ENCODE measurements at places on chromosomes 4 and X. TPM values are rescaled to one million over a fixed set of nuclear protein-coding genes. Genes with fewer than 3 reads are reported as not detected.

DNA sequence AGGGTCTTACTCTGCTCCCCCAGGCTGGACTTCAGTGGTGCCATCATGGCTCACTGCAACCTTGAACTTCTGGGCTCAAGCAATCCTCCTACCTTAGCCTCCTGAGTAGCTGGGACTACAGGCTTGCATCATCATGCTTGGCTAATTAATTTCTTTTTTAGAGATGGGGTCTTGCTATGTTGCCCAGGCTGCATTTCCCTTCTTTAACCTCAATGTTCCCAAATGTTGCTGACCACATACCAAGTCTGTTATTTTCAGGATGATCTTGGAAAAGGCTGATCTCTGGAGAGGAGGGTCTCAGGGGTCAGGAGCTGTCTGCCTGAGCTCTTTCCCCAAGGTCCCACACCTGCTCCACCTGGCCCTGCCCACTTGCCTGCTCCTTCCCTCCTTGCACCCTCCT is 13.0 kb downstream of the CACNA1F start:
- no peaks in the 10 kb centered on the region for H3K27me3 ChIP-seq
- H3K4me3 ChIP-seq = no peak overlapping the region
- H3K36me3 ChIP-seq = no peaks in the 10 kb centered on the region
- no peak overlapping the region for H3K27ac ChIP-seq

GRCh38 chrX:40064055-40064597 is 33.6 kb downstream of the BCOR start:
- H3K4me1 ChIP-seq = no peaks in the 10 kb centered on the region
- no peak overlapping the region for H3K4me3 ChIP-seq
- no peaks in the 10 kb centered on the region for H3K27me3 ChIP-seq
- no peak overlapping the region for H3K27ac ChIP-seq
- peaks cover 15% of the 10 kb centered on the region for H3K36me3 ChIP-seq

- no peak overlapping the region for H3K27ac ChIP-seq
- H3K36me3 ChIP-seq = no peaks in the 10 kb centered on the region
- no peak for DNase-seq
- H3K4me1 ChIP-seq = no peaks in the 10 kb centered on the region
Observed at GRCh38 chr4:128782875-128783614, 26.5 kb upstream of the JADE1 start.

DNA sequence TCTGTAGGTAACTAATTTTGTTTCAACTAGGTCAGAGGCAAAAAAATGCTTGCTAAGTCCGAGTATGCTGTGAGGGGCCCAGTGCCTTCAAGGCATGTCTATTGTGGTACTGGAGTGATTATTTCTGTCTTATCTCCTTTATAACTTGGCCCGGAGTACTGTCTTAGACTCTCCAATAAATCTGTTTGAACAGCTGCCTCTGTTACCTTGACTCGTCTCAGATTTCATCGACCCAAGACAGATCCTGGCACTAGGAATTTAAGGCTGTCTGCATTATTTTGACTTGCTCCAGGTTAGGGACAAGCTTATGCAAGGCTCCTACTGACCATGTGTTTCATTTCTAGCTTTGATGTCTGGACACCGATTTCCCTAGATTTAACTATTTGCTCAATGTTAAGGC is 41.1 kb upstream of the NKAP start:
- no peaks in the 10 kb centered on the region for H3K27me3 ChIP-seq
- no peaks in the 10 kb centered on the region for H3K36me3 ChIP-seq
- DNase-seq = no peak
- H3K27ac ChIP-seq = no peak overlapping the region
- H3K4me3 ChIP-seq = no peak overlapping the region

- H3K36me3 ChIP-seq = no peaks in the 10 kb centered on the region
- no peaks in the 10 kb centered on the region for H3K4me1 ChIP-seq
- H3K27me3 ChIP-seq = no peaks in the 10 kb centered on the region
Observed at GRCh38 chrX:30831082-30831481, 58.0 kb downstream of the TAB3 start.

- no peaks in the 10 kb centered on the region for H3K27me3 ChIP-seq
- no peak for DNase-seq
- no peaks in the 10 kb centered on the region for H3K4me1 ChIP-seq
- H3K27ac ChIP-seq = no peak overlapping the region
Observed at GRCh38 chr4:62644372-62644771, 1444.2 kb downstream of the ADGRL3 start.

DNA sequence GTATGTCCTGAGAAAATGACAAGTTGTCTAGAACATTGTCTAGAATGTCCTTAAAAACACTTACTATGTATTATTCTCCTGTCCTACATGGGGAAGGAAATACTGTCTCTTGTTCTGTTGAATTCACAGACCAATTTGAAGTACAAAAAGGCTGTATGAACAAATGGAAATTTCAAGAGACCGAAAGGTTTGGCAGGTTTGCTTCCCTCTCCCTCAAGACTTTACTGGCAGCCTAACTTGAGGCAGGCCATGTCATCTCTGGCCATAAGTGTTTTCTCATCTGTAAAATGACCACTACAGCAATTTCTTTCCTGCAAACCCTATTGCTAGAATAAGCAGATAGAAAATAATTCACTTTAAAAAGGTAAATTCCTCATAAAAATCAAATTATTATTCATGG is 191.2 kb upstream of the BMP3 start:
- H3K27ac ChIP-seq = no peak overlapping the region
- no peaks in the 10 kb centered on the region for H3K4me1 ChIP-seq
- H3K27me3 ChIP-seq = no peaks in the 10 kb centered on the region
- DNase-seq = no peak

DNA sequence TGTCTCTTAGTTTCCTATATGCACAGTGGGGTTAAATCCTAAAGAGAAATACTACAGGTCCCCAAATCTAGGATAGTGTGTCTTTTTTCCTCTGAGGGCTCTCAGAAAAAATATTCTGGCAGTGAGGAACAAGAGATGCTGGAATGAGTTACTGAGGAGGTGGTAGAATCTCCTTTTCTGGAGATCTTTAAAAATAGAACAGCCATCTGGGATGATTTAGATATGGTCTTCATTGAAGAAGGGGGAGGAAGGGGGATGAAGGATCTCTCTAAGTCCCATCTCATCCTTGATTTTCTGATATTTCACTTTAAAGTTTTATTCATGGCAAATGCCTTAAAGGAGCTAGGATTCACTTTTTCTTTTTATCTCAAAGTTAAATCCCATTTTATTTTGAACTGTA is 235.0 kb downstream of the MAML3 start:
- no peaks in the 10 kb centered on the region for H3K36me3 ChIP-seq
- DNase-seq = no peak
- peaks cover 3% of the 10 kb centered on the region for H3K27me3 ChIP-seq

Gene GPR50
- 0.08 TPM for polyA plus RNA-seq

Gene HS3ST1
- polyA plus RNA-seq = 0.15 TPM

Gene ARHGAP4
- polyA plus RNA-seq = 81.6 TPM

Gene GPAT3
- polyA plus RNA-seq = 0.51 TPM

Gene TNIP3
- polyA plus RNA-seq = 0.70 TPM

Gene SPANXN3
- polyA plus RNA-seq = not detected

Measured in GM12878 (cell line).